Activated CD4-positive, alpha-beta T cell treated with anti-CD3 and anti-CD28 coated beads for 48 hours (primary cell): ENCODE measurements at places on chromosomes 7 and 10.

DNA sequence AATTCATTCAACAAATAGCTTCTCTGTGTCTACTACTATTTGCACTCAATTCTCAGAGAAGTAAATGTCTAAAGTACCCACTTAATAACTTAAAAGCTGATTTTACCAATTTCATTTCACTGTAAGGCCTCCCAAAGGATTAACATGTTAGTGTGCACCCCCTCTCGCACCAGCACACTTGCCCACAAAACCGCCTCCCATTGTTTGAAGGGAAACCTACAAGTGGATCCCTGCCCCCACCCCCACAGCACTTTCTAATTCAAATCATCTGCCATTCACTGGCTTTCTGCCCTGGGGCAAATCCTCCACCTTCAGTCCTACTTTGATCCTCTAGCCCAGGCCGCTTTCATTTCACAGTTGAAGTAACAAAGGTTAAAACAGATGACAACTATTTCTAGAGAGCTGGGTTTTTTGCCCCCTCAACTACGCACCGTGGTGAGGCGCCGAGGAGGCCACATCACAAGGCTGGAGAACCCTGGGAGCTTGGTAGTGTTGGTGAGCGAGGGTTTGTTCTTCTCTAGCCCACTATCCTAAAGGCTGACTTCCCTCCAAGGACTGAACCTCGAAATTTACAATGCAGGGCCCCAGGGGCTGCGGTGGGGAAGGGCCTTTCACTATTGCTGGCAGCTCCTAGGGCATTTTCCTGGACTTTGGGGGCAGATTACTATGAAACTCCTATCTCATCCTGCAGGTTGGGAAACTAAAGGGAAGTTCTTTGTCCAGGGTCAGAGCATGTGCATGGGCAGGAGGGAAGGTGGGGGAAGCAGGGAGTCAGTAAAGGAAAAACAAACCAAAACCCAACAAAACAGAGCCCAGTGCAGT is 517.4 kb upstream of the ZMIZ1 start:
- DNase-seq = no peak

GRCh38 chr7:7977774-7978173 is 9.2 kb downstream of the GLCCI1 start:
- DNase-seq = no peak

DNA sequence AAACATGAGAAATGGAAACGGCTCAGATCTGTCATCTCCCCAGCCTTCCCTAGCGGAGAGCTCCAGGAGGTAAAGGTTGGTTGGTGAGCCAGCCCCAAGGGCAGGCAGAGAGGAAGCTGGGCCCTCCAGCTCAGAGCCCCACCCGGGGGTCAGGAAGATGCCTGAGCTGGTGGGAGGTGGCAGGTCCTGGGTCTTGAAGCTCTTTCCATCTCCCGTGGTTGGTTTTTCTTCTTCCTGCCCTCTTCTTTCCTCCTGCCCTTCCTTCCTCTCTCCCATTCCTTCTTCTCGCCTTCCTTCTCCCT is 384.2 kb upstream of the FOXK1 start:
- DNase-seq = no peak

DNA sequence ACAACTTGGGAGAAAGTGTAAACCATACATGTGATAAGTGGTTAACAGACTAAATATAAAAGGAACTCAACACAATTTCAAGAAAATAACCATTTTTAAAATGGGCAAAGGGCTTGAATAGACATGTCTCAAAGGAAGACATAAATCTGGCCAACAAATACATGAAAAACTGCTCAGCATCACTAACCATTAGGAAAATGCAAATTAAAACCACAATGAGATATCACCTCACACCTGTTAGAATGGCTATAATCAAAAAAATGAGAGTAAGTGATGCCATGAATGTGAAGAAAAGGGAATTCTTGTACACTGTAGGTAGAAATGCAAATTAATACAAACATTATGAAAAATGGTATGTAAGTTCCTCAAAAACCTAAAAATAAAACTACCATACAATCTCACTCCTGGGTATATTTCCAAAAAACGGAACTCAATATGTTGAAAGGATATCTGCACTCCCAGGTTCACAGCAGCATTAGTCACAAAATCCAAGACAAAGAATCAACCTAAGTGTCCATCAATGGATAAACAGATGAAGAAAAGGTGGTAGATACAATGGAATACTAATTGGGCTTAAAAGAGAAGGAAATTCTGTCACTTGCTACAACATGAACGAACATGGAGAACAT is 5.6 kb downstream of the SNX13 start:
- DNase-seq = no peak

GRCh38 chr7:84469034-84469433 is 274.4 kb upstream of the SEMA3A start:
- DNase-seq = no peak

DNA sequence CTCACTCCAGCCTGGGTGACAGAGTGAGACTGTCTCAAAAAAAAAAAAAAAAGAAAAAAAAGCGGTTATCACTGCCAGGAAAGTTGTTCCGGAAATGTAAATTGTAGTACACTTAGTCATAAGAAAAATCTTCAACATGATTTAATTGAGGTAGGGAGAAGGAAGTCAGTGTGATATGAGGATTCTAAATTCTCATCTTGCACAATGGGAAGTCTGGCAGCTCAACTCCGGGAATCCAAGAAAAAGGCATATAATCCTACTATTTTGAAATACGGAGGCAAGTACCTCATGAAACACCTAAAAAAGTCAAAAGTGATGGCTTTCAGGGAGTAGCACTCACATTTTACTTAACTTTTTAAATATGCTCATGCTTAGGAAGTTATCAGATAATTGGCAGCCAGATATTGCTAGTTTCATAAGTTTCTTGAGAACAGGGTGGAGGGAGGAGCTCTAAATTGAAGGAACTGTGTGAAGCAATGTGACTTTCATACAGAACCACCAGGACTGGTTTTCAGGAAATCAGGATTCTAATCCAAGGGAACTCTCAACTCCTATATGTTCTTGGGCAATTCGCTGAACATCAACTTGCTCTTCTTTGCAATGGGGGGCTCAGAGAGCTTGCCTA is 2.7 kb upstream of the C7orf25 start:
- DNase-seq = no peak
